ENCODE measurements at places on chromosomes 16 and 17.

DNA sequence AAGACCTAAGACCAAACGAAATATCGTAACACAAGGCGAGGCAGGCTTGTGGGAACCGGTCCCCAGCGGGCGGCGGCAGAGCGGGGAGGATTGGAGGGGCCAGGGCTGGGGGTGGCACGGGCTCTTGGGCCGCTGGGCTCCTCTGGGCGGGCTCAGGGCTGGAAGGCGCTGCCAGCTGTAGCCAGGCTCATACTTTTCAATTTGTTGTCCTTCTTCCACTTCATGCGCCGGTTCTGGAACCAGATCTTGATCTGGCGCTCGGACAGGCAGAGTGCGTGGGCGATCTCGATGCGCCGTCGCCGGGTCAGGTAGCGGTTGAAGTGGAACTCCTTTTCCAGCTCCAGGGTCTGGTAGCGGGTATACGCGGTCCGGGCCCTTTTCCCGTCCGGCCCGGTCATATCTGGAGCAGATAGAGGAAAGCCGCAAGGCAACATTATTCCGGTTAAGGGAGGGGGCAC lies 1.5 kb downstream of the HOXB5 start:
- DNase-seq = no peak

- no peak for DNase-seq
These were observed 5.3 kb upstream of the NPIPB7 start for GRCh38 chr16:28477311-28477920.

DNA sequence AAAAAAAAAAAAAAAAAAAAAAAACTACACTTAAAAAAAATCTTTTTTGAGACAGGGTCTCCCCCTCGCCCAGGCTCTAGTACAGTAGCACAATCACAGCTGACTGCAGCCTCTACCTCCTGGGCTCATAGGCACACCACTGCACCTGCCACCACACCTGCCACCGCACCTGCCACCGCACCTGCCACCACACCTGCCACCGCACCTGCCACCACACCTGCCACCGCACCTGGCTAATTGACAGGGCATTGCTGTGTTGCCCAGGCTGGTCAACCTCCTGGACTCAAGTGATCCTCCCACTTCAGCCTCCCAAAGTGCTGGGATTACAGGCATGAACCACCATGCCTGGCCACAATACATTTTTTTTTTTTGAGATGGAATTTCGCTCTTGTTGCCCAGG lies 17.6 kb upstream of the WDR45B start:
- DNase-seq = no peak

DNA sequence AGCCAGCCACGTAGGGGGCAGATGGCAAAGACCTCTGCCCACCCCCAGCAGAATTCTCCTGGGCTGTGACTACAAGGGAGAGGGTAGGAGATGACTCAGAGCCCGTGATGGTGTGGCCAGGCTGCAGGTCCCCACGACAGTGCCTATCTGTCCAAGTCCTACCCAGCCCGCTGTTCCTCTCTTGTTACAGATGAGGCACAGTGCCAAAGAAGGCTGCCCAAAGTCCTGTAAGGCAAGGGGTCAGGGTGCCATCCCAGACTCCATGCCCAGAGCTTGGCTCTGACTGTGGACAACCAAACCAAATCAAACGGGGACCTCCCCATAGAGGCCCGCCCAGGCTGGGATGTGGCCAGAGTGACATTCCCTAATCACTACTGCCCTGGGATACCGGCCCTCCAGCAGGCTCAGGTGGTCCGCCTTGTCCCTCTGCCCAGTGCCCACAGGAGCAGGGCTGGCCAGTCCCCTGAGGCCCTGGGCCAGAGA lies 12.6 kb upstream of the BCAR1 start:
- peak; percentile 58 for DNase-seq

GRCh38 chr16:10609402-10609774 lies 29.0 kb upstream of the EMP2 start:
- DNase-seq = no peak

DNA sequence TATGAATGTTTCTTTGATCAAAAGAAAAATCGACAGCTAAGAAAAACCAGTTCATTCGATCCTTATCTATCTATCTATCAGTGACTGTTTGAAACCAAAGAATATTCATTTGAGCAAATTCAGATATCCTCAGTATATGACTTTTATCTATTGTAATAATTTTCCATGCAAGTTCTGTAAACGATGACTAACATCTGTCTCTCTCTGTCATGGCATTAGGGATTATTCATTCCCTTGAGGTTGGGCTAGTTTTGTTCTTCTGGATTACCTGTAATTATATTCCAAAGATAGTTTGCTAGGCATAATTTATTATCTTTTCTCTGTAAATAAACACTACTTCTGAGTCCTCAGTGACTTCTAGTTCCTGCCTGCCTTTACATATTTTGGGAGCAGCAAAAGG lies 497.7 kb upstream of the CDH11 start:
- DNase-seq = no peak

DNA sequence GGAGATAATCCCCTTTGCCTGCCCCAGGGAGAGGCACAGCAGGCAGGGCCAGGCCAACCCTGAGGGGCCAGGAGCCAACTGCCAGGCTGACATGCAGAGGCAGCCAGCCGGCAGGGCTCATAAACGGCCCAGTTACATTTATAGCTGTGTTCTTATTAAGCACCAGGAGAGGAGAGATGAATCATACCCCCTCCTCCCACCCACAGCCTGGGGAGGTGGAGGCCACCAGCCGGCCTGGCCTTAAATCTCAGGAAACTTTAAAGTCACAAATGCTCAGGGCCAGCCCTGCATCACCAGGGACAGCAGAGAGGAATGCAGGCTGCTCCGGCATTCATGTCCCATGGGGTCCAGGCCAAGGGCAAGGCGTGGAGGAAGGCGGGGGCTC lies 177.2 kb downstream of the TMEM132E start:
- no peak for DNase-seq

- no peak for DNase-seq
These were observed 30.0 kb downstream of the TBC1D16 start for GRCh38 chr17:80005360-80006338.

DNA sequence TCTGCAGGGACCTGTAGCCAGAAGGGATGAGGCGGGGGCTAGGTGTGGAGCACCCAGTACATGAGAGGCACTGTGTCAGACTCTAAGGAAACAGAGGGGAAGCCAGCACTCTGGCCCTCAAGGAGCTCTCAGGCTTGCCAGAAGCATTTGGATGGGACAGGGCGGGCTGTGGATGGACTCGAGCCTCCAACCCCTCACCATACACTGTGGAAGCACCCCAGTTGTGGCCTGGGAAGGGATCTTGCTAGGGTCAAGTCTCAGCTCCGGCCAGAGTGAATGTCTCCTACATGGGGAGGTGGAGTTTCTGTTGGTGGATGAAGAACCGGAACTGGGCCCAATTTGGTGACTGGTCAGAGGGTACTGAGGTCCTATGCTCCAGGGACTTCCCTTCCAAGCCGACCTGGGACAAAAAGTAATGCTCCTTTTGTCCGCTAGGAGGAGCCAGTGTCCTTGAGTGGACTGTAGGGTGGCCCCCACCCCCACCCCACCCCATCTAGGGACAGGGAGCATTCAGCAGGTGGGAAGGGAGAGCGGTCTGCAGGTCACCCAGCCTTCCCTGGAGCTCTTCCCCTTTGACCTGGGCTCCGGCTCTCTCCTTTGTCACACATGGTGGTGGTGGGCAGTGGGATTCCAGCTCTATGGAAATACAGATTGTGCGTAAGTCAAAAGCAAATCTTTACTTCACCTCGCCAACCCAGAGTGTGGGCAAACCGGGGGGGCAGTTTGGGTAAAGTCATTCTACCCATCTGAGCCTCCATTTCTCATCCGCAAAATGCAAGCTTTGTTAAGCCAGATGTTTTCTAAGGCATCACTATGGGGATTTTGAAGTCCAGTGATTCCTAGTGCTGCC lies 20.4 kb upstream of the PHB1 start:
- DNase-seq = no peak

DNA sequence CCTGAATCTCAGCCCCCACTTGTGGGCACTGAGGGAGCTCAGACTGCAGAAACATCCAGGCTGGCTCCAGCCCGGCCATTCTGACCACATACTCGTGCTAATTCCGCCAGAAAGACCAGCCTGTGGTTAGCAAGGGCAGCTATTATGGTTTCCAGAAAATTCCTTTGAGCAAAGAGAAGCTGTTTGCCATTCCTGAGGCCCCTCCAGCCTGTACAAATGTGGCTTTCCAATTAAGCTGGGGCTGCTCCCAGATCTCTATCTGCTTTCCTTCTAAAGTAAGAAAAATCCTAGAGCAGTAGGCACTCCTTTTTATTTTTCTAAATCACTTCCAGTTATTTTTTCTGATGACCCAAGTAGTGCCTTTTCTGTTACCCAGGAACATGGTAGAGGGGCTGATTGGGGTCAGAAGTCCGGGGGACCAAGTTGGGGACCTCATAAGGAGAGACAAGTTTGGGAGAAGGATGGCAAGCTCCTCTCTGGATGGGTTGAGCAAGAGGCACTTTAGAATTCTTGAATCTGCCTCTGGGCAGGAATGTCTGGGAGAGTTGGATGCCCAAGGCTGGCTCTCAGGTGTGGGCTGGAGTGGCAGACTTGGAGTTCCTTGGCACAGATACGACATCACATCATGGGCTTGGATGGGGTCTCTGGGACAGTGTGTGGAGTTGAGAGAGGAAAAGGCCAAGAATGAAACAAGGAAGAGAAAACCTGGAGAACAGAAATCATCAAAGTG lies 83.3 kb upstream of the TNRC6C start:
- peak; percentile 47 for DNase-seq

- DNase-seq = no peak
These were observed 1.8 kb upstream of the C16orf95 start for GRCh38 chr16:87319011-87319410.

- no peak for DNase-seq
These were observed 2.6 kb downstream of the FN3KRP start for GRCh38 chr17:82718986-82719685.

DNA sequence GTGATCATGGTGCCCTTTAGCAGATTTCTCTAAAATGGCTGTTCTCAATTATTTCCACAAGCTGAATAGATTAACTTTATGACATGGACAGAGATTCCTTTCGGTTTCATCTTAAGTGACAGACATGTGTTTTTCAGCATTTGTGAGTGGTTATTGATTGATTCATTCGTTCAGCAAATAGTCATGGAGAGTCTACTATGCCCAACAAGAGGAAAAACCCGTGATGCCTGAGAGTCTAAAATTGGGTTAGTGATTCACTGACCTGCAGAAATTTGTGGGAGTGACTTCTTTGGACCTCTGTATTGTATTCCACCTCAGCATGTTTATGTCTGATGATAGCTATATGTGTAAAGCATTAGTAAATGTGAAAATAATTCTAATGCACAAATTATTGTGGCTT lies 28.0 kb upstream of the DUSP14 start:
- no peak for DNase-seq

DNA sequence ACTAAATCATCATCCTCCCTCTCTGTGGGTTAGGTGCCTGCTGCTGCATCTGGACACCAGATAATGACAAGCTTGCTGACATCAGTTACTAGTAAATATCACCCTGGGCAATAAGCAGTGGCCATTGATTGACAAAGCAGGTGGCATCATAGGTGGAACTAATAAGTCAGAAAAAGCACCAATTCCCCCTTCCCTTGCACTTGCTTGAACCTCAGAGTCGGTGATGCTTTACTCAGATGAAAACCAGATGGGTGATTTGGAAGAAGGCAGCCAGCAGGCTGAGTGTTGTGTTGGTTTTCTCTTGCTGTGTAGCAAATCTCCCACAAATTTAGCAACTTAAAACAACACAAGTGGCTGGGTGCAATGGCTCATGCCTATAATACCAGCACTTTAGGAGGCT lies 146.9 kb upstream of the NOL11 start:
- DNase-seq = no peak

DNA sequence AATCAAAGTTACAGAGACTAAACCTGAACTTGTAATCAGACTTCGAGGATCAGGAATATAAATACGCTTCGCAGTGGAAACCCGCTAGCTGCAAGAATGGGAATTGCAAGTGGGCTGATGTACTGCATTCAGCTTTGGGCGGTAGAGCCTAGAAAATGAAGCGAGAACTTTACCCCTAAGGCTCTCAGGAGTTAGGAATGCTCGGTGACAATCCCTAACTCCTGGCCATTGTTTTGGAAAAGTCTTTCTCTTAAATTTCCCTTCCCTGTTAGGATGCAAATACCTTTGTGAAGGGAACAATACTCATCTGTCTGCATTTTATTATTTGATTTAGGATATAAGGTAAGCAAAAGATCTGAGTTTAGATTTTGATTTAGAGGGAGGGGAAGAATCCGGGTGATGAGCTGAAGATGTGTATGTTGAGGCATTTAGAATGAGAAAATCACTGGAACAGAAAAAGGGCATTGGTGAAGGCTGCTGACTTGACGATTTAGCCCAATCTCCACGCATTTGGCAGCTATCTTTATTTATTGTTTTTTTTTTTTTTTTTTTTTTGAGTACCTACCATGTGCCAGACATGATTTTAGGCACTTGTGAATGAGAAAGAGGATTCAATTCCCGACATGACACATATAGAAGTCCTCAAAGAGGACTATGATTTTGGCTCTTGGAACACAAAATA lies 2.2 kb upstream of the TOX3 start:
- DNase-seq = no peak
